ENCODE measurements at places on chromosomes 1 and 21.
A peak's percentile ranks its signal among the peaks of the same experiment; 100 is the strongest.

- no peak for DNase-seq
Measured at GRCh38 chr1:150106341-150106740, 38.8 kb downstream of the VPS45 start.

DNA sequence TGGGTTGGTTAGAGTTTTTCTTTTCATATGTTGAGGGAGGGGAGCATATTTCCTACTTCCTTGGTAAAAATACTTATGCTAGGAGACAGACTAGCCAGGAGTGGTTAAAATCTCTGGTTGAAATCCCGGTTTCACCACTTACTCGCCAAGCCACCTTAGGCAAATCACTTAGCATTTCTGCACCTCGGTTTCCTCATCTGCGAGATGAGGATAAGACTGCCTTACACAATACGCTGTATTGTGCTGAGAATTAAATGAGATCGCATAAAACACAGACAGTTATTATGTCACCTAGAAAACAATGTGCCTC lies 1.4 kb downstream of the IFFO2 start:
- no peak for DNase-seq

DNA sequence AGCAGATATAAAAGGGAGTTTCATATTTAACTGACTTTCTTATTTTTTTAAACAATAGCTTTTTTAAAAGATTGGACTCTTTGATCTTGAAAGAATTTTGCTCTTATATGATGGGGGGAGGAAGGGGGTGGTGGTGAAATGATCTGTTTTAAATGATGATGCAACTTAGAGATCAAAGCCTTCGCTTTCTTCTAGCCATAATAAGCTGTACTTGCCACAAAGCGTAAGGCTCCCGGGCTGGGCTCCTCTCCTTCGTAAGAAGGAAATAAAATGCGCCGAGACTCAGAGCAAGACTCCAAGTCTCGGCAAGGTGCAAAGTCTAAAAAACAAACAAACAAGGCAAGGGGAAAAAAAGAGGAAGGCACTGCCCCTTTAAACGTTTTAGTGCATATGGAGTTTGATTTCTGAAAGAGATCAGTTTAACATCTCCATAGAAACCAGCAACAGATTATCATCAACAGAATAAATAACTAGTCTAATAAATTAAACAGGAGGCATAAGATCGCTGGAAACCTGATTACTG lies 3.3 kb downstream of the CASZ1 start:
- DNase-seq = no peak

GRCh38 chr21:17513214-17514123 lies 626 bp downstream of the CXADR start:
- DNase-seq = peak; percentile 1

DNA sequence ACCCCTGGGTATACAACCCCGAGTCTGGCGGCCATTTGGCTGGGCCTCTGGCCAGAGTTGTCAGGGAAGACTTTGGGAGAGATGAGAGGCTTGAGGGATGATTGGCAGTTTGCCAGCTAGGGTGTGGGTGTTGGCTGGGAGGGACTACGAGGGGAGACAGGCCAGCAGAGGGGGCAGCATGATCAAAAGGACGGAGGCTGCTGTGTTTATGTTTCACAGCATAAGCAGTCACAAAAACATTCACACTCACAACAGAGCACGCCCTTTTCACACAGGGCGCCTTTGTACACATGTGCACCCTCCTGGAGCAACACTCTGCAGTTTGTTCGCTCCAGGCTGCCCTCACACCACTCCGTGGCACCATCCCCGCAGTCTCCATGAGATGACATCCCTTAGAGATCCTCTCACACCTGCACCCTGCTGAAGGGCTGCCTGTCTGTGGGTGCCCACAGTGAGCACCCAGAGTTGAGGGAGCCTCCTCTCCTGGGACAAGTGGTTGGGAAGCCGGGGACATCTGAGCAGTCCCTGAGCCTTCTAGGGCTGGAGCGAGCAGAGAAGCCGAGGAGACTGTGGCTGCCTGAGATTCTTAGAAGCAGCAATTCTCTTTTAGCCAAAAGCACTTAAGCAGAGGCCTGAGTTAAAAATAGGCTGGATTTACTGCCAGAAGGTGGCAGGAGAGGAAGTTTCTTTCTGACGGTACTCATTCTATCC lies 15.4 kb downstream of the EFNA3 start:
- DNase-seq = no peak

Measured in CD8-positive, alpha-beta memory T cell (primary cell).